Testis (tissue), 5 donors: ENCODE measurements at places on chromosomes 6 and 20. TPM values are rescaled to one million over a fixed set of nuclear protein-coding genes. Genes with fewer than 3 reads are reported as not detected.

SDCBP2 gene
- polyA plus RNA-seq = 10.9 TPM

PPIL4 gene
- polyA plus RNA-seq = 13.9 TPM

CCDC170 gene
- polyA plus RNA-seq = 9.5 TPM

TP53RK gene
- polyA plus RNA-seq = 20.9 TPM

TRIM10 gene
- 0.17 TPM for polyA plus RNA-seq

SEC23B gene
- 96.0 TPM for polyA plus RNA-seq

VSX1 gene
- 0.38 TPM for polyA plus RNA-seq

- DNase-seq = no peak
Observed at GRCh38 chr6:142819603-142820337, 125.2 kb downstream of the HIVEP2 start.

GRCh38 chr6:155595284-155595683, 139.6 kb upstream of the NOX3 start:
- DNase-seq = no peak

DNA sequence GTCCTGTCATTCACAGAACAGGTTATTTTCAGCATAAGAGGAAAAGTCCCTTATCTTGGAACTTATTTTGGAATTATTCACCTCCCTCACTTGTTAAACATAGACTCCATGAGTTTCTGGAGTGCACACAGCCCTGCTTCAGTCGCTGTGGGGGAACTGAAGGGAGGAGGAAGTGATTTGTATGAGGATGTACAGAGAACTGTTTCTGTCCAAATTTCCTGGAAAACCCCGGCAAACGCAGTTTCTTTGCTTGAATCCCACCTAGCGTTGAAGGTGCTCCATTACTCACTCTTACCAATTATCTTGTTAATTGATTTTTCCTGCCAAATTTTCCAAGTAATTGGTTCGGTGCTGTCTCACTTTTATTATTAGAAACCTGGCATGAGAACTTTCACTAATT, 78.0 kb upstream of the AGPAT4 start:
- DNase-seq = no peak

DNA sequence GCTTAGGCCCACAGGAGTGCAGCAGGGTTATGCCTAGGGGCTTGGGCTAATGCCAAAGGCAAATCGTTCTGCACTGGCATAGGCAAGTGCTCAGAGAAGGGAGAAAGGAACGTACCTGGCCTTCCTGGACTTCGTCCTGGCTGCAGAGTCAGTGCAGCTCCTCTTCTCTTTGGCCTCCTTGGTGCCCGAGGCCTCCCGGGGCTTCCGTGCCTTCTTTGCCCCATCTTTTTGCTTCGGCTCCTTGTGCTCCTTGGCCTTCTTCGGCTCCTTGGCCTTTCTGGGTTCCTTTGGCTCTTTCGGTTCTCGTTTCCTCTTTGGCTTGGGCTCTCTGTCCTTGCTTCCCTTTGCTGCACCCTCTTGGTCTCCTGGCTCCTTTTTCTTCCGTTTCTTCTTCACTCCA, 85.2 kb downstream of the CHD6 start:
- no peak for DNase-seq

GRCh38 chr20:47741669-47742608, 43.3 kb downstream of the SULF2 start:
- DNase-seq = no peak

- DNase-seq = no peak
Observed at GRCh38 chr6:40295251-40295950, 291.8 kb downstream of the LRFN2 start.

DNA sequence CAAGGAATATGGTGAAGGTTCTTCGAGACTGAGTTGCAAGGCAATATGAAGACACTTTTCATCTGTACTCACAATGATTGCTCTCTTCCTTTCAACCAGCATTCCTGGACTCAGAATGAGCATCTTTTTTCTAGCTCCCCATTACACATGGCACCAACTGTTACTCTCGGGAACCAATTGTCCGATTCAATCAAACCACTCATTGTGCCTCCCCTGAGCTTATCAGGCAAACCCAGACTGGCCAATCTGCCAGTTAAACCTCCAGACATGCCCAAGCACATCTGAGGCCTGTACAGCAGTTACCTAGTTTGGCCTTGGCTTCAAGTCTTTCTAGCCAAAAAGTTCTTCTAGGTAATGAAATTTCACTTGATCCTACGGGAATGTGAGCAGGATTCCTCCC, 164.1 kb downstream of the ID4 start:
- DNase-seq = no peak

DNA sequence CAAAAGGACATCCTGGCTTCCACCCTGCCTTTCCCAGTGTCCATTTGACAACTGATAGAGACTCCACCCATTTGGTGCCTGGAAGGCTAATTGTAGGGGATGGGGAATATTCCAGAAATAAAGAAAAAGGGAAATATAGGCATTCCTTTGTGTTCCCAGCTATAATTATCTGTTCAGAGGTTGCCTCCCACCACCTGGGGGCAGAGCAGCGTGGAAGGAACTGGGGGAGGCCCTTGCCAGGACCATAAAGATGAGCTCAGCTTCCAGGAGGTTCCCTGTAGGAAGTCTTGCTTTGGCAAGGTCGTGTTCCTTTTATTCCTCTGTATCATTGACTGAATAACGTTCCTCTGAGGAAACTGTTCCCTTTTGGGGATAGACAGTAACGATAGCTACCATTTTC, 214.7 kb downstream of the TFAP2C start:
- no peak for DNase-seq

- DNase-seq = no peak
Observed at GRCh38 chr6:128569732-128570679, 49.6 kb upstream of the PTPRK start.
